ENCODE measurements at places on chromosomes 11 and 22.

GRCh38 chr11:57073128-57073527, 84.4 kb downstream of the OR5AK2 start:
- DNase-seq, result no peak

GRCh38 chr11:2579315-2580060, 120.3 kb downstream of the KCNQ1OT1 start:
- no peak for DNase-seq

GRCh38 chr11:125935056-125935455, 10.8 kb upstream of the VSIG10L2 start:
- no peak for DNase-seq

DNA sequence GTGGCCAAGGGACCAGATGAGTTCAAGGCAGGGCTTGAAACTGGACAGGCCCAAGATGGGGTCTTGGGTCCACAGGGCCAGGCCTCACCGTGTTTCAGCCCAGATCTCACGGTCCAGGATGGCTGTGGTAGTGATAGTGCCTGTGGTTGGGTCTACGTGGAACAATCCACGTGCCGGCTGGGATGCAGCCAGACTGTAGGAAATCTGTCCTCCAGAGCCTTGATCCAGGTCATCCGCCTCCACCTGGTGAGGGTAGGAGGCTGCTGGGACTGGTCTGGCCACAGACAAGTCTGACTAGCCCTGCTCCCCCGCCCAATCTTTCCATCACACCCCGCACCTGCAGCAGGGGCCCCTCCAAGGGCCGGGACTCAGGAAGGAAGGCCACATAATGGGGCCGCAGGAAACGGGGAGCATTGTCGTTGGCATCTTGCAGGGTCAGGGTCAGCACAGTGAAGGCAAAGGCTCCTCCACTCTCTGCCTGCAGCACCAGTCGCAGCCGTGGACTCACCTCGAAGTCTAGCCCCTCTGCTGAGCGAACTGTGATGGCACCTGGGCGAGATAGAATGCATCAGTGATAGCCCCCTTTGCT, 6.7 kb upstream of the TPP1 start:
- DNase-seq, result no peak

DNA sequence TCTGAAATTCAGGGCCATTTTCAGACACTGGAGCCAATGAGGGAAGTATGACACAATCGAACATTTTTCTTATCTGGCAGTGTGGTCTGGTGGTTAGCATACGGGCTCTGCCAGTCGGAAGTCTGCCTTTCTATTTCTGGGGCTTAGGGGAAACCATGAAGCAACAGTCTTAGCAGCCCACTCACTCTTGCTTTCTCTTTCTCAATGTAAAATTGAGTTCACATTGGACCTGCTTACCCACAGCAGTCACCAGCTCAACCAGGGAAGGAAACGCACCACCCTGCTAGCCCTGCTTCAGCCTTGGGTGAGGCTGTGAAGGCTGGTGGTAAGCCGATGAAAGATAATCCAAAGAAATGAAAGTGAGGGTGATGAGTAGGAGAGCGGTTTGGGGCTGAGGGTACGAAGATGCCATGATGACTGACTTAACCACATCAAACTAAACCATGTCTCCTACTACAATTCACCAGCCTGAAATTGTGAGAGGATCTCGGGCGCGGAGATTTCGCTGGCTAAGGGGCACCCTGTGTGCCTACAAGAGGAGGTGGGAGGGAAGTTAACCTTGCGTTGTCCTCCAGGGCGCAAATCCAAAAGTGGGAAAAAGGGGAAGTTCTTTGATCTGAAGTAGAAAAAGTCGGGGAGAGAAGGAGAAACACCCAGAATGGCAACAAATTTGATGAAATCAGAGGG, 2.0 kb upstream of the LMO2 start:
- DNase-seq, result peak; percentile 47

DNA sequence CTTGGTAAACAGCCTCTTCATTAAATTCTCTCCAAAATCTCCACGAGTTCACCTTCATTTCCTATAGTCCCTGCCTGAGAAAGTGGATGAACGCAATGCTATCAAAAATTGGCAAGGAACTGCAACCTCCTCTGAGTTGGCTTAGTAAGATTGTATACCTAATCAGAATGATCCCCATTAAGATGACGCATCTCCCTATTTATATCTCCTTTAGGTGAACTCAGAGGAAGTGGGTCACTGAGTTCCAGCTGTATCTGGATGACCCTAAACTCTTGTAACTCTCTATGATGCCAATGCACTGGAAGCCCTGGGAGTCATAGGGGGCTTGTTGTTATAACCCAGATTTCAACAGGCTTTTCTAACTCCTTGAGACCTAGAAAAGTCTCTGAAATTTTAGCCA, 48.2 kb downstream of the OR10A6 start:
- no peak for DNase-seq

- DNase-seq, result no peak
Measured at GRCh38 chr22:42509548-42509947, 10.0 kb downstream of the RRP7A start.

GRCh38 chr22:44164031-44164430, 16.7 kb upstream of the PARVG start:
- DNase-seq, result no peak

DNA sequence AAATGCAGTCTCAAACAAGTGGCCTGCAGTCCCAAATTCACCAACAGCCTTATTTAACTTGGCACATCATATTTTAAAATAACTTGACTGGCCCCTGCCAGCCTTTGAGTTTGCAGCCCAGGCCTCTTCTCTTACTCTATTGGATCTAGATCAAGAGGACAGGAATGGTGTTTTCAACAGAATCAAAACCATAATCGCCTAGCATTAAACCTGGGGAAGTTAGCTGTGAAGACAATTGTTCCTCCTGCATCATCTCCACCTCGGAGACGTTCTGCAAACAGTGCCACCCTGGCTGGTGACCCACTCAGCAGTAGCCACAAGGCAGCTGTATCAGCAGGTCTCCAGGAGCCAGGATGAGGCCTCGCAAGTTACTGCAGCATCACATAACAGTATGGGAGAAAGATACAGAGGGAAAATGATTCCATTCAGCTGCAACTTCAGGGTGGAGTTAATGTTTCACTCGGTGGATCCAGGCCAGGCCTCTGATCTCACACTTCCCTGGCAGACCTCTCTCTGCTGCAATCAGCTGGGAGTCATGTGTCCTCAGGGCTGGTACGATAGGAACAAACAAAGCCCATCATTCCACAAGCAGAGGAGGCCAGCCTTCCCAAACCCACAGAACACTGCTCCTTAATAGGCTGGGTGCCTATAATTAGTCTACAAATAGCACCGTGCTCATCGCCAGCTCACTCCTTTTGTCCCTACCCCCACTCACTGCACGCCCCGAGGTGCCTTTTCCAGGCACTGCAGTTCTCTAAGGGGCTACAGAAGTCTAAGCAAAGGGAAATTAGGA, 18.6 kb upstream of the SCN2B start:
- DNase-seq, result no peak

GRCh38 chr11:83249445-83249844, 36.7 kb downstream of the CCDC90B start:
- DNase-seq, result no peak

DNA sequence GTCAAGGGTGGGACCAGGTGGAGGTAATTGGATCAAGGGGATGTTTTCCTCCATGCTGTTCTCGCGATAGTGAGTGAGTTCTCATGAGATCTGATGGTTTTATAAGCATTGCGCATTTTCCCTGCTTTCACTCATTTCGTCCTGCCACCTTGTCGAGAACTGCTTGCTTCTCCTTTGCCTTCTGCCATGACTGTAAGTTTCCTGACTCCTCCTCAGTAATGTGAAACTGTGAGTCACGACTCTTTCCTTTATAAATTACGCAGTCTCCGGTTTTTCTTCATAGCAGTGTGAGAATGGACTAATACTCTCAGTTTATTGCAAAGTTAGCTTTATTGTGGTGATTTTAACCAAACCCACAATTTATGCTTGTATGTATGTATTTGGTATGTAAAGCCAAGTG, 878.5 kb upstream of the ANO3 start:
- no peak for DNase-seq

GRCh38 chr11:115364896-115365295, 139.3 kb downstream of the CADM1 start:
- no peak for DNase-seq

GRCh38 chr11:4664183-4664582, 20.4 kb downstream of the OR51E1 start:
- DNase-seq, result no peak

DNA sequence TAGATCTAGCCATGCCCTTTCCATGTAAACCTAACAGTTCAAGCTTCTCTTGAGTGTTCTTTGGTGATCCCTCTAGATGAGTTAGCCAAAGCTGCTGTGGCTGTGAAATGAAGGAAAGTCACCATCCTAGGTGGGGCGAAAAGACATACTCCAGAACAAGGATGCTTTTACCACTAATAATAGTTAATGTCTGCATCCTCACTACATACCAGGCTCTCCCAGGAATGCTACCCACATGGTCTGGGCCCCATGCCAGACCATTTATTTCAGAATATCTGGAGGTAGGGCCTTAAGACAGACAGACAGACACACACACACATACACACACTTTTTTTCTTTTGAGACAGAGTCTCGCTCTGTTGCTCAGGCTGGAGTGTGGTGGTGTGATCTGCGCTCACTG, 14.7 kb downstream of the ABTB2 start:
- no peak for DNase-seq

- no peak for DNase-seq
Measured at GRCh38 chr11:11977206-11977938, 31.1 kb downstream of the DKK3 start.

DNA sequence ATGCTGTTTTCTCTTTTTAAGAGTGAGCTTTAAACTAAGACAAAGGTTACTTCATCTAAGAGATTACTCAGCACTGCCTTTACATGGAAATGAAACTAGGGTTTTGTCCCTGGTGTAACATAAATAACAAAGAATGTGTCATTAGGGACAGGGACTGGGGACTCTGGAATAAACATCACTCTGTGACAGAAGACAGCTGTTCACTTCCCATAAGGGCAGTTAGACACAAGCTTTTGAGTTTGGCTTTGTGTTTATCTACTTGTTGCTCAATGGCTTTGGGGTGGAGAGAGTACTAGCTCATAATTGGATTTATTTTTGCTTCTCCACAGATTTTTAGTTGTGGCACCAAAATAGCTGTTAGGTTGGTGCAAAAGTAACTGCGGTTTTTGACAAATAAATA, 154.5 kb downstream of the OR4C45 start:
- no peak for DNase-seq

Measured in NAMALWA (cell line).